ENCODE measurements at places on chromosomes 1 and 21. TPM values are rescaled to one million over a fixed set of nuclear protein-coding genes. Genes with fewer than 3 reads are reported as not detected.

The ASCL5 gene
- polyA plus RNA-seq, result not detected

DNA sequence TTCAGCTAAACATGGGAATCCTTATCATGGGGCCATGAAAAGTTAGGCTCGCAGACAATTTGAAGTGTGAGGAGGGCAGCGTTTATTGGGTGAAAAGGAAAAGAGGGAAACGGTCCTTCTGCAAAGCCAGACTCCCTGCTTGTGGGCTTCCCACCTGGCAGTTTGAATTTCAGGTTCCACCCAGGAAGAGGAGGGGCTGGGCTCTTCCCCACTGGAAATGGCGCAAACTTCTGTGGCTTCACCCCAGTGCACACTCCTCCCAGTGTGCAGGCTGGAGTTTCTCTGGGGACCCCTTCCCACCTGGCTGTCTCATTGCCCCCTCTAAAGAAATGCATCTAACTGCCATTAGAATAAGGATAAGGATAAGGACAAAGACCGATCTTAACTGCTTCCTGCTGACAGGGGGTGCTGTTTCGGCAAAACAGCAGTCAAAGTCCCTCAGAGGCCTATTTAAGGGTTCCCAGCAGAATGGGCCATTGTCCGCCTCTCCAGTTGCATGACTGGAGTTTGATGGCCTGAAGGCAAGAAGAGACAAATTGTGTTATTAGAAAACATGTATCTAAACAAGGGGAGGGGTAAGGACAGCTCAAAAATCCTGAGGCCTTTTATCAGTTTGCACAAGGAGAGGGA lies 20.4 kb downstream of the AIM2 start:
- peak; percentile 59 for DNase-seq

- DNase-seq, result no peak
Observed at GRCh38 chr1:54652168-54652567, 10.6 kb downstream of the MROH7 start.

The ELOVL1 gene
- polyA plus RNA-seq, result 23.0 TPM

DNA sequence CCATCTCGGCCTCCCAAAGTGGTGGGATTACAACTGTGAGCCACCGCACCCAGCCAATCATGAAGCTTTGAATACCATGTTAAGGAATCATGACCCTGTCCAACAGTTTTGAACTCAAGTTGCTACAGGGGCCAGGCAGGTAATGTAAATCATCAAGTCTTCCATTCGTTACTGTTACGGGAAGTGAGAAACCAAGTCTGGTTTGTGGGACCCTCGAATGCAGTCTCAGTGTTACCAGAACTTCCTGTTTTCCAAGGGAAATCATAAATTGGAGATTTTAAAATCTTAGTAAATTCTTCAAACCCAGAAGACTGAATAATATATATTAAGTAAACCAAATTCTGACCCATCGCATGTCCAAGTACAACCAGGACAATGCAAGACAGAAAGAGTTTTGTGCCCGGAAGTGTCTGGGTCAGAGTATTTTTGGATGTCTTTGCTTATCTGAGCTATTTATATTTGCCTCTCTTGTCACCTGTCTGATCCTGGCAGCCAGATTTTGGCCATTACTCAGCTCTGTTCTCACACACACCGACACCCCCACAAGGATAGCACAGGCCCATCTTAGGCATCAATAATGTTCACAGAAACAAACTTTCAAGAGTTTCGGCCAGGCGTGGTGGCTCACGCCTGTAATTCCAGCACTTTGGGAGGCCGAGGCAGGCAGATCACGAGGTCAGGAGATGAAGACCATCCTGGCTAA lies 8.8 kb downstream of the ATP5IF1 start:
- no peak for DNase-seq

GRCh38 chr21:42569732-42570301 lies 56.2 kb downstream of the SLC37A1 start:
- DNase-seq, result no peak

The ADPRS gene
- 21.5 TPM for polyA plus RNA-seq

- peak; percentile 5 for DNase-seq
Observed at GRCh38 chr1:224801844-224802490, 127.5 kb upstream of the DNAH14 start.

DNA sequence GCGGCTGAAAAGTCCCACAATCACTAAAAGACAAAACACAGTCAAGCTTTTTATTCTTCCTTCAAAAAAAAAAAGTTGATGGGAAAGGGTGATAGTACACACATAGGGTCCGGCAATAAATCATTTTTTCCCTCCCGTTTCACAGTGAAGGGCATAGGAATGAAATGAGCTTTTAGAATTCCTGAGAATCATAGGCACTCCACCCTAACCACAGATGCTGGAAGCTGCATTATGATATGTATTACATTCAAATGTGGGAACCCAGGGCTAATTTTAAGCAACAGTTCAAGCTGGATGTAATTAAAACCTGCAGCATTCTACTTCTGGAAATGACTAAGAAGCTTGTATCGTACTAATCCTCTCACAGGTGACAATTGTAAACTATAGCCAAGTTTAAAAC lies 75.7 kb upstream of the KCNJ15 start:
- DNase-seq, result no peak

The TINAGL1 gene
- polyA plus RNA-seq, result 6.2 TPM

GRCh38 chr1:248905662-248906008 lies 400 bp upstream of the PGBD2 start:
- DNase-seq, result no peak

The MYCL gene
- polyA plus RNA-seq, result 8.2 TPM

GRCh38 chr21:41660748-41661147 lies 106.1 kb downstream of the RIPK4 start:
- DNase-seq, result no peak

The RPE65 gene
- not detected for polyA plus RNA-seq

- no peak for DNase-seq
Observed at GRCh38 chr1:214209260-214209808, 71.6 kb upstream of the SMYD2 start.

Measured in GM23338 (cell line).